ENCODE measurements at places on chromosomes 6 and 20. TPM values are rescaled to one million over a fixed set of nuclear protein-coding genes. Genes with fewer than 3 reads are reported as not detected.

GRCh38 chr6:30770592-30770991 is 26.2 kb upstream of the IER3 start:
- DNase-seq: no peak

PACRG gene
- 14.0 TPM for polyA plus RNA-seq

SLC22A2 gene
- 12.0 TPM for polyA plus RNA-seq

GRCh38 chr6:84772428-84773132 is 8.2 kb upstream of the TBX18 start:
- DNase-seq: no peak

GRCh38 chr6:34696189-34696738 is 303 bp downstream of the ILRUN start:
- DNase-seq: peak; percentile 36

DNA sequence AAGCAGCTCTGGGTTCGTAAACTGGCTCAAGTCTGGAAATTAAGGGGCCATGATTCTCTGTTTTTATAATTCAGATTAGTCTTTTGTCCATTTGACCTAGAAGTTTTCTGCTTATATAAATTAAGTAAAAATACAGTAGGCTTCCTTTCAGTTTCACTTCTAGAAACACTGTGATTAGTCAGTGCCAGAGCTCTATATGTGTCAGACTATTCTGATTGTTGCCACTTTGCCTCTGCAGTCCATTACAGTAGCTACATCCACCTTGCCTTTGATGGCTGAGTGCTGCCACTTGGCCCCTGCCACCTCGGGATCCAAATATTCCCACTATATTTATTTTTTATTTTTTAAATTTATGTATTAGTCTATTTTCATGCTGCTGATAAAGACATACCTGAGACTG is 7.9 kb downstream of the ZC2HC1B start:
- DNase-seq: no peak

DNA sequence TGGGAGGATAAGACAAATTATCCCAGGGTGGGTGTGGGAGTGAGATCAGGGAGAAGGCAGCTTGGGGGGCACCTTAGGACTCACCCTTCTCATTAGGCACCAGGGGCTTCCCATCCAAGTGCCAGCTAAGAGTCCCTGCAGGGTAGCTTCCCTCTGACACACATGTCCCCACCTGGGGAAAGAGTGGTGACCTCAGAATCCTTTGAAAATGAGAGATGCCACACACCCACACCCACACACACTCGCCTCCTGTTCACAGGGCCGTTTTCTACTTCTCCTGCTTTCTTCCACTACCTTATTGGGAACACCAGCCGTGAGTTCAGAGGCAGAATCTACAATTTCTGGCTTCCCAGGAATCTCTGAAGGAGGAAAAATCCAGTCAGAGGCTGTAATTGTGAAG is 1.0 kb downstream of the AGER start:
- no peak for DNase-seq

GRCh38 chr6:42088101-42088591 is 37.8 kb downstream of the TAF8 start:
- no peak for DNase-seq

GRCh38 chr6:96460052-96460700 is 61.4 kb upstream of the UFL1 start:
- no peak for DNase-seq

DNA sequence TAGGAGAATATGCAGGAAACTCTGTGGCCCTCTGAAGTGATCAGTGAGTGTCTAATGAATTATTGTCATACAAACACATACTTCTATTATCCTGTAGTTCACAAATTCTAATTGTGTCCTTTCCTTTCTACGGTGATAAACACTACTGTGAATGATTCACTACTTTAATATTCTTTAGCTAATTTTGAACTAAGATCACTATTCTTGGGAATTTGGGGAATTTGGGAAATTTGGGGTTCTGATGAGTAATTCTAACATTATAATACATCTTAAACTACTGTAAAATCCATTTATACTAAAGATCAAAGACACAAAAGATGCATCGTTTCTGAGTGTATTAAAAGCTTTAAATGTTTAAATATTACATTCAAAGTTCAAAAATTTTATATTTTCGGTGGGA is 1287.2 kb upstream of the CITED2 start:
- no peak for DNase-seq

GRCh38 chr6:44503471-44503870 is 116.0 kb downstream of the CDC5L start:
- DNase-seq: no peak

- no peak for DNase-seq
These were observed 12.2 kb upstream of the NOP56 start for GRCh38 chr20:2640260-2640659.

DNA sequence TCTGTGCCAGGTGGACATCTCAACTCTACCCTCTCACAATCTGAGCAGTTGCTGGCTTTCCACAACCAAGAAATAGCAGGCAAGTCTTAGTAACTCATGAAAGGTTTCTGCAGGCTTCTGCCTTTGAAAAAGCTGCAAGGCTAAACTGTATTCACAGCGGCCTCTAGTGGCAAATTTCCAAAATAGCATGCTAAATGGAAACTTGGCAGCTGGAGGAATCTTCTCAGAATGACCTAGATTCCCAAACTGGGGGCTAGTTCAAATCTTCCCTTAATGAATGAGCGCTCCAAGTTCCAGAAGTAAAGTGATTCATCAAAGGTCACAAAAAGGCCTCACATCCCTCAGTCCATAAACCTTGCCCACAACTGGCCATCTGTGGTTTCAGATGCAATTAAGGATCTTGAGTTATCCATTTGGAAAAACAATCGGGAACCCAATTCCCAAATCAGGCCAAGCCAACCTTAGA is 11.9 kb upstream of the CPNE5 start:
- no peak for DNase-seq

DNA sequence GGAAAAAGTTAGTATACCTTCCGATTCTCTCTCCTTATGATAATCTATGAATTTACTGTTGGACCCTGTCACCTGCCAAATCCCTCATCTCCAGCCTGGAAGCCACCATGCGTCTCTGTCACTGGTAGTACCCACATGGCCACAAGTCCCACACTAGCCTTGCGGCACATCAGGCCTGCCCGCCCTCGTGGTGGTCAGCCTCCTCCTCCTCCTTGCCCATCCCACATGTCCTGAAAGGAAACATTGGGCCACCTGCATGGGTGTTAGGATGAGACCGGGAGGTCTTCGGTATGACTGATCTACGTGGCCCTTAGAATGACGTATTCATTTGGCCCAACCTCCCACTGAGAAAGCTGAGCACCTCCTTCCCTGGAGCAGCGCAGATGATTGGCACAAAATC is 37.0 kb upstream of the QKI start:
- no peak for DNase-seq

DNA sequence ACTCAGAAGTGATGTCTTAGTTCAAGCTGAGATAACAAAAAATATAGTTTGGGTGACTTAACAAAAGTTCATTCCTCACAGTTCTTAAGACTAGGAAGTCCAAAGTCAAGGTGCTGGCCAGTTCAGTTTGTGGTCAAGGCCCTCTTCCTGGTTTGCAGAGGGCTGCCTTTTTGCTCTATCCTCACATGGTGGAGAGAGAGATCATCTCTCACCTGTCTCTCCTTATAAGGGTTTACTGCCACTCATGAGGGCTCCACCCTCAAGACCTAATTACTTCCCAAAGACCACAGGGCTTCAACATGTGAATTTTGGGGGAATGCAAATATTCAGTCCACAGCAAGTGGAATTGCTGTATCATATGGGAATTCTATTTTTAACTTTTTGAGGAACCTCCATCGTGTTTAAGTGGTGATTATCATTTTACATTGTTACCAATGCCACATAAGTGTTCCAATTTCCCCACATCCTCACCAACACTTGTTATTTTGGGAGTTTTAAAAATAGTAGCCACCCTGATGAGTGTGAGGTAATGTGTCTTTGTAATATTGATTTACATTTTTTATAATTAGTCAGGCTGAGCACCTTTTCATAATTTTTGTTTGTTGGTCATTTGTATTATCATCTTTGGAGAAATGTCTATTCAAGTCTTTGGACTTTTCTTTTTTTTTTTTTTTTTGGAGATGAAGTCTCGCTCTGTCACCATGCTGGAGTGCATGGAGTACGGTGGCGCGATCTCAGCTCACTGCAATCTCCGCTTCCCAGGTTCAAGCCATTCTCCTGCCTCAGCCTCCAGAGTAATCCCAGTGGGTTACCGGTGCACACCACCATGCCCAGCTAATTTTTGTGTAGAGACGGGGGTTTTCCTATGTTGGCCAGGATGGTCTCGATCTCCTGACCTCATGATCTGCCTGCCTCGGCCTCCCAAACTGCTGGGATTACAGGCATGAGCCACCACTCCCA is 112.2 kb downstream of the SESN1 start:
- no peak for DNase-seq

TAGAP gene
- polyA plus RNA-seq: 0.92 TPM

- no peak for DNase-seq
These were observed 25.2 kb downstream of the HLA-A start for GRCh38 chr6:29967379-29968010.

SMLR1 gene
- 1.1 TPM for polyA plus RNA-seq

DNA sequence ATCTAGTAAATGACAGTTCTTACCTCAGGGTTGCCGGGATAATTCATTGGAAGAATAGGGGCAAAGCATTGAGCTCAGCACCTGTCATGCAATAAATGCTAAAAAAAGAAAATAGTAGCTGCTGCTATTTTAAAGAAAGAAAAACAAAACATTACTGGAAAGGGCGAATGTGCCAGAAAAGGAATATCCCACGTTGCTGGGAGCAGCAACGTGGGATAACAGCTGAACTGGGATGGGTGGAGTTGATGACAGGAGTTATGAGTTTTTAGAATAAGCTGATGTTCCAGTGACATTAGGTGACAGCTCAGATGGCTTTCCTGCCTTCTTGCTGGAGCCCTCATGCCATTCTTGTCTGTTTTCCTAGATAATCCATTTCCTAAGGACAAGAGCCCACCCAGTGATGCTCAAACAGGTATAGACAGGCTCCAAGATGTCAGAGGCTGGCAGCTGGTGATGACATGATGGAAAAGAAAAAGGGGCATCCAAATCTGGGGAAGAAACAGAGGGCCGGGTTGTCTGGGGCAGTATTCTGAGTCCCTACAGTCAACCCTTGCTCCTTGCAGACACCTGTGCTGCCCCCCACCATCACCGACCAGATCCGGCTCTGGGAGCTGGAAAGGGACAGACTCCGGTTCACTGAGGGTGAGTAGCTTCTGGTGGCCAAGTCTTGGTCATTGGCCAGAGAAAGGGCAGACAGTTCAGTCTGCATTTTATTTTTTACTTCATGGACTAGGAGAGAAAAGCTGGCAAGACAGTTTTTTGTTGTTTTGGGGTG is 1.1 kb upstream of the VARS2 start:
- DNase-seq: no peak

FAM217A gene
- polyA plus RNA-seq: 1.5 TPM

GRCh38 chr20:3714092-3714491 is 1.7 kb upstream of the SIGLEC1 start:
- DNase-seq: no peak

TUBE1 gene
- polyA plus RNA-seq: 27.9 TPM

TPBG gene
- 26.9 TPM for polyA plus RNA-seq

All from right renal cortex interstitium (tissue), 3 donors.